Cerebellar nuclear complex (tissue), 1 donor: ENCODE measurements at places on chromosomes 2 and 18.

- peak; percentile 99 for DNase-seq
These were observed 277.5 kb downstream of the PRKCE start for GRCh38 chr2:45928946-45929345.

DNA sequence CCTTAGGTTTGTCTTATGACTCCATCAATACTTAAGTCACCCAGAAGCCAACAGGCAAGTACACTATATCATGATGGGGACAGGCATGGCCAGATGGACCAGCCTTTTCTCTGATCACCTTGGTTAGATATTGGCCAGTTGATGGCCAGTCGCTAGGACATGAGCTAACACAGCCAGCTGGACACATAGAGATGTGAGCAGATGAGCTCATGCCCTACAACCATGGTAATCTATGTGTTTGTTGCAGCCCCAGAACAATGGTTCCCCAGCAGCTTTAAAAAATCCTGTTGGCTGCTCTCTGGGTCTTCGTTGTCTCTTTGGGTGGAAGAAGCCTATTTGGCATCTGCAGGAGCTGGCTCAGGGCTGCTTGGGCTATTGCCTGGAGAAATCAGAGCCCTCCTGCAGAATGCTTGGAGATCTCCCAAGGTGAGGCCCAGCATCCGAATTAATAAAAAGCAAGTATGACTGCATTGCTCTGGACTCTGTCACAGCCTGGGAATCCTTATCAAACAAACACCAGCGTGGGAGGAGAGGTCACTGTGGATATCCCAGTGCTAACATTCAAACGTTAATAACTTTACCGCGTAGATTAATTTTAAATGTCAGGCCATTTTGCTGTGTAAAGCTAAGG lies 62.3 kb upstream of the KLHL29 start:
- DNase-seq, result peak; percentile 2

DNA sequence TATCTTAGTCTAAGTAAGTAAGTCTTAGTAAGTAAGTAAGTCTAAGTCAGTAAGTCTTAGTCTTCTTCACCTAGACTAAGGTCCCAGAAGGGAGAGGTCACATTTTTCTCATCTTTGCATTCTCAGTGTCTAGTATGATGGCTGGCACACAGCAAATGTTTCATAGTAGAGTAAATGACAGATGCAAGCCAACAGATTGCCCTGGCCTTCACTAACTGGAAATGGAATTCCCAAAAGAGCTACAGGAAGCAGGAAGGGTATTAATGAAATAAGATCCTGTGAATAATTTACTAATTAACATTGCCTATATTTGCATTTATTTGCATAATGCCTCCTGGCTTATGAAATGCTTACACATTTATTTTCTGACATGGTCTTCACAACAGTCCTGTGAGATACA lies 221.6 kb downstream of the RAD51AP2 start:
- DNase-seq, result no peak

DNA sequence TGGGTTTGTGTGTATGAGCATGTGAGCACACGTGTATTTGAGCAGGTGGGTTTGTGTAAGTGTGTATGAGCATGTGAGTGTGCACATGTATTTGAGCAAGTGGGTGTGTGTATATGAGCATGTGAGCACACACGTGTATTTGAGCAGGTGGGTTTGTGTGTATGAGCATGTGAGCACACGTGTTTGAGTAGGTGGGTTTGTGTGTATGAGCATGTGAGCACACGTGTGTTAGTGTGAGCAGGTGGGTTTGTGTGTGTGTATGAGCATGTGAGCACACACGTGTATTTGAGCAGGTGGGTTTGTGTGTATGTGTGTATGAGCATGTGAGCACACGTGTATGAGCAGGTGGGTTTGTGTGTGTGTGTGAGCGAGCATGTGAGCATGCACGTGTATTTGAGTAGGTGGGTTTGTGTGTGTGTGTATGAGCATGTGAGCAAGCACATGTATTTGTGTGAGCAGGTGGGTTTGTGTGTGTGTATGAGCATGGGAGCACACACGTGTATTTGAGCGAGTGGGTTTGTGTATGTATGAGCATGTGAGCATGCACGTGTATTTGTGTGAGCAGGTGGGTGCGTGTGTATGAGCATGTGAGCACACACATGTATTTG lies 169.7 kb downstream of the TWIST2 start:
- no peak for DNase-seq

- DNase-seq, result no peak
These were observed 235.9 kb upstream of the SMAD2 start for GRCh38 chr18:48166336-48166875.

GRCh38 chr2:24262421-24262970 lies 87.6 kb downstream of the FAM228A start:
- DNase-seq, result no peak

DNA sequence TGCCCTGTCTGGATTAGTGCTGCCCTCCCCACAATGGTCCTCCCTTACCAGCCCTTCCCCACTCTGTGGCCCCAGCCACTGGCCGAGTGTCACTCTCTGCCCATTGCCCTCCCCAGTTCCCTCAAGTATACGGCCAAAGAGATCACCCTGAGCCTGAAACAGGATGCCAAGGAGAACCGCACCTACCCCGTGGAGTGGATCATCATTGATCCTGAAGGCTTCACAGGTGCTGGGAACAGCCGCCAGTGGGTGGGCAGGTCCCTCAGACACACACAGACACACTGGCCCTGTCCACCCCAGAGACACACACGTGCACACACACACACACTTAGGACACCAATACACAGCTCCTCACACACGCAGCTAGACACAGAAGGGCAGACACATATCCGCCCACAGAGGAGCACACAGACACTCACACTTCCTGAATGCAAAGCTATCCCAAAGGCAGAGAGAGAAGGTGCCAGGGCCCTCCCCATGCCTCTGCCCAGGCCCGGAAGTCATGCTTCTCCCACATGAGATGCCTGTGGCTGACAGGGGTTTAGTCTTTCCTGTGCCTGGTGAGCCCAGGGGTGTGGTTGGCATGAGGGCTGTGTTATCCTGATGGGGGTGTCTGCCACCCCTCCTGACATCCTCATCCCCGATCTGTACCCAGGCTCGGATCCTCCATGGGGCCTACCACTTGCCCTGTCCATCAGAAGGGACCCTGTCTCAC lies 2.9 kb downstream of the CHRND start:
- DNase-seq, result no peak

GRCh38 chr2:215418064-215418963 lies 17.6 kb downstream of the FN1 start:
- no peak for DNase-seq

- no peak for DNase-seq
These were observed 28.8 kb downstream of the APCDD1 start for GRCh38 chr18:10482985-10483949.

- DNase-seq, result no peak
These were observed 48.8 kb upstream of the LPIN2 start for GRCh38 chr18:3061581-3062312.

- DNase-seq, result no peak
These were observed 232.2 kb downstream of the TRIB2 start for GRCh38 chr2:12948961-12949353.

- DNase-seq, result no peak
These were observed 64.1 kb downstream of the CPS1 start for GRCh38 chr2:210620456-210620855.

DNA sequence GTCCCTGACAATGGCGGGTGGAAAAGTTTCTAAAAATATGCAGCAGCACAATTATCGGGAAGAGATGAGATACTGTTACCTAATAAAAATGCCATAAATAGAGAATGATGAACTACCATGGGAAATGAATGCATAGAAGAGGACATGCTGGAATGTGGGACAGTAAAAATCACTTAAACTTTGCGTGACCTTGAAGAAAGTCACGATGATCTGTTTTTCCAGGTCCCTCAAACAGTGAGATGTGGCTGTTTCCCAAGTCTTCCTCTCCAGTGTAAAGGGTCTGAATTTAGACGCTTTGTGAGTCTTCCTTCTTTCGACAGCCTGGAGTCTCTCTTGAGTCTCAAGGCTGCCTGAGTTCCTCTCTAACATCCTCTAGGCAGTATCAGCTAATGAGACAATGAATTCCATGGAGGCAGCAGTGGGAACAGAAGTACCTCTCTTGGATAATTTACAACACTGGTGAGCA lies 1.4 kb downstream of the CLUL1 start:
- DNase-seq, result no peak

DNA sequence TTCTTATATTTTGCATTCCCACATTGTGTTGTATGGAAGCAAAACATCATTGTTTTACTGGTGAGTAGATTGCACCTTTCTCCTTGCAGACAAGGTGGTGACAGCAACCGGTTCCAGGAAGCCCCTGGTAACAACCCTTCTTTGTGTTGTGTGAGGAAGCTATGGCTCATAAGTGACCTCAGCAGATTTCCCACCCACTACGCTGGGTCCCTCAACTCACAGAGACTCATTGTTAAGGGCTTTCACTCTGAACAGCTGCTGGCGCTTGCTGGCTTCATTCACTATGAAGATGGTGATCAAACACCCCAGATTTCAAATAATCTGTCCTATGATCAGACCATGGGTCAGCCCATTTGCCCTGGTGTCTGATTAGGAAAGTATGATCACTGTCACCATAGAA lies 53.4 kb downstream of the WIPF1 start:
- DNase-seq, result no peak

DNA sequence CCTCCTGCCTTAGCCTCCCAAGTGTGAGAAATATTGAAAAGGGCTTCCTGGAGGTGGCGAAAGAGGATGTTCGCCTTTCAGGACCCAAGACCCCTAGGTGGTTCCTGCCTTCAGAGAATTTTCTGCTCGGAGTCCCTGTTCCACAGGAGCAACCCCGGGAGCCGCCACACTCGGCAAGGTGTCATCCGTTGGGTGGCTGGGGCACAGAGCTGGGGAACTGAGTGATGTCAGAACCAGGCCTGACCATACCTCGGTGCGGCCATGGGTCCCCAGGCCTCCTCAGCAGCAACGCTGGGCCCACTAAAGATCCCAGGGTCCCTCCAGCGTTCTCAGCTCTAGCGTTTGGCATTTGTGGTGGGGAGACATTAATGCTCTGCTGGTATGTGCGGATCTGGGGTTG lies 23.7 kb upstream of the TAF1B start:
- no peak for DNase-seq

DNA sequence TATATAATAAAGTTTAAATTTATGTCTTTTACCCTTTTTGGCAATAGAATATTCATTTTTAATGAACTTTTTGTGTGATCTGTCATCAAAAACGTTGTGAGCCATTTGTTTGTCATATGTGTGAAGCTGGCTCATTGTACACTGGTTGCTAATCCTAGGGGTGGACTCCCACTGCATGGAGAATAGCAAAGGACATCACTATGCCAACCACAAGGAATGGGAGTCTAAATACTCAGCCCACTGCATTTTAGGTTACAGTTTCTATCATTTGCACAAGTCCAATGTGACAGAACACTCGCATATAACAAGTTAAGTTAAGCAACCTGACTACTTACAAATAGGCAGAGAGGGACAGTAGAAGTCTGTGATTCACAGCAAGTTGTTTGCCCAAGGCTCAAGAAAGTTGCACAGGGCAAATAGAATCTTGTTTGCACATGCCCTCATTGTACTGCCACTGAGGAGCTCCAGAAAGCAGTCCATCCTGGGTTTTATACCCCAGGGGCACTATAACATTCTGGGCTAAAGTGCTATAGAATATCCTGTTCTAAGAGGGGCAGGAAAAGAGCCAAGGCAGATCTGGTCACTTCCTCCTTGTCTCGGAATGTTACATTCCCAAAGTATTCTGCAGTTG lies 545.9 kb upstream of the GCFC2 start:
- no peak for DNase-seq

GRCh38 chr18:8801263-8801901 lies 96.0 kb downstream of the MTCL1 start:
- DNase-seq, result no peak

GRCh38 chr2:190200603-190201002 lies 119.0 kb downstream of the HIBCH start:
- DNase-seq, result no peak

GRCh38 chr18:901761-902160 lies 2.9 kb upstream of the ADCYAP1 start:
- DNase-seq, result no peak

DNA sequence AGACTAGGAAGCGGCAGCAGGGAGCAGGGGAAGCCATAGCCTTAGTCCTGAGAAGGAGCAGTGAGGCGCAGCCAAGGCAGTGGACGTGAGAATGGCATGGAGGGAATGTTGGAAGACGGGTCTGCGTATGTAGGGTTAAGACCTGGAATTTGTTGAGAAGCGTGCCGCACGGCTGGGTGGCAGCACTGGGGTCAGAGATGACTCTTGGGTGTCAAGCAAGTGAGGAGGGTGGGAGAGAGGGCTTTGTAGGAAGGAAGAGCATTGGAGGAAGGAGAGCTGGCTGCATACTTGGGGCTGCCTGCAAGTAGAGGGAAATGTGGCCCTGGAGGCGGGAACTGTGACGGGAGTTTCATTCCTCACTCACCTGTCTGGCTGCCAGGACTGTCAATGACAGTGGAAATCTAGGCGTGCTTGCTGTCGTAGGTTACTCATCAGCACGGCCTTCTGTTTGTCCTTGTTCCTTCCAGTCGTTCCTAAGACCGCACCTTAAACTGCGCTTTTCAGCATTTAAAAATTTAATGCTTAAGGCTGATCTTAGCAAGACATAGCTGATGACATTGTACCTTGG lies 108.0 kb downstream of the ITGB1BP1 start:
- DNase-seq, result no peak

DNA sequence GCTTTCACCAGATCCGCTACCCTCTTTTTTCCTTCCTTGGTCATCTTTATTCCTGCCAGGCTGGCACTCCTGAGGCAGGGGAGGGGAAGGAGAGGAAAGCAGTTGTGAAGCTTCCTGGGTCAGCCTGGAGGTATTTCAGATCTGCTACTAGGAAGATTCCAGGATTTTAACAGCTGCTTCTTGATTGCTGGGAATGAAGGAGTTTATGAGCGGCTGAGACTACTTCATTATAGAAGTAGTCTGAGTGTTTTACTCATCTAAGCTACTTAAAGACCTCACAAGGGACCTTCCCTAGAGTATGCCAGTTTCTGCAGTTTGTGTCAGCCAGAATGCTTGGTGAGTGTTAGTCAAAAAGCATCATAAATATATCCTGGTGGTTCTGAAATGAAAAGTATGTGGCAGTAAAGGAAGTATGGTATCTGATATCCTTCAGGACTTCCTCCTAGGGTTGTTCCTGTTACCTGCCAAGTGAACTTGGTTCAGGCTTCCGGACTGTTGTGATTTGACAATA lies 1.9 kb downstream of the TANC1 start:
- DNase-seq, result no peak

GRCh38 chr2:10052216-10052615 lies 8.9 kb downstream of the KLF11 start:
- DNase-seq, result no peak

DNA sequence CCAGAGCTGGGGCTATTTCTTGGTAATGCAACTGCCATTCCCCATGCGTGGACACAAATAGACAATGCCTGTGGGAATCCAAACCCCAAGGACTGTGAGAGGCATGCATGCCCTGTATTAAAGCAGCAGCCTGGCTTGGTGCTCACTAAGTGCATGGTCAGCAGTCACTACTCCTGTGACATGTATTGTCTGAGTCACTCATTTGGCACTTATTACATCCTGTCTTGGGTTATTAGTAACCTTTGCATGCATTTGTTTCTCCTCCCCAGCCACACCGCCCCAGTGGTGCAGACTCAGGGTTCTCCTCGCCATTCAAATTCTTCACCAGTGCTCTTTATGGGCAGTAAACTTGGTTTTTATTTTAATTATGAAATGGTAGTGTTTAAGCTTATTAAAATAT lies 30.2 kb downstream of the PRKCE start:
- DNase-seq, result no peak
